ENCODE measurements at places on chromosomes 6 and 20.

GRCh38 chr20:4513720-4514119 lies 208.0 kb upstream of the PRND start:
- DNase-seq, result no peak

DNA sequence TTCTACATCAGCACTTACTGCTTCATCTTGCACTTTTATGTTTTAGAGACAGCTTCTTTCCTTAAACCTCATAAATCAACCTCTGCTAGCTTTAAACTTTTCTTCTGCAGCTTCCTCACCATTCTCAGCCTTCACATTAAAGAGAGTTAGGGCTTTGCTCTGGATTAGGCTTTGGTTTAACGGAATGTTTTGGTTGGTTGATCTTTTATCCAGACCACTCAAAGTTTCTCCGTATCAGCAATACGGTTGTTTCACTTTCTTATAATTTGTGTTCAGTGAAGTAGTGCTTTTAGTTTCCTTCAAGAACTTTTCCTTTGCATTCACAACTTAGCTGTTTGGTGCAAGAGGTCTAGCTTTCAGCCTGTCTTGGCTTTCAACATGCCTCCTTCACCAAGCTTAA lies 40.4 kb downstream of the DNAAF9 start:
- no peak for DNase-seq

GRCh38 chr6:35282472-35282871 lies 15.1 kb upstream of the DEF6 start:
- no peak for DNase-seq

DNA sequence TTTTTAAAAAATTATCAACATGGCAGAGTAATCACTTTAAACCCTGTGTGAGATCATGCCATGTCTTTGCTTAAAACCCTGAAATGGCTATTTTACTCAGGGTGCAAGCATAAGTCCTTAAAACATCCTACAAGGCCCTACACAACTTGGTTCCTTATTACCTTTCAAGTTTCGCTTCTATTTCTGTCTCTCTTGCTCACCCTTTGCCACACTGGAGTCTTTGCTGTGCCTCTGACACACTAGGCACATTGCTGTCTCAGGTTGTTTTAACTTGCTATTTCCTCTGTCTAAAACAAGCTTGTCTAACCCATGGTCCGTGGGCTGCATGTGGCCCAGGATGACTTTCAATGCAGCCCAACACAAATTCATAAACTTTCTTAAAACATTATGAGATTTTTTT lies 55.6 kb downstream of the KIAA0408 start:
- no peak for DNase-seq

GRCh38 chr6:66986940-66987339 lies 1279.9 kb upstream of the EYS start:
- DNase-seq, result no peak

DNA sequence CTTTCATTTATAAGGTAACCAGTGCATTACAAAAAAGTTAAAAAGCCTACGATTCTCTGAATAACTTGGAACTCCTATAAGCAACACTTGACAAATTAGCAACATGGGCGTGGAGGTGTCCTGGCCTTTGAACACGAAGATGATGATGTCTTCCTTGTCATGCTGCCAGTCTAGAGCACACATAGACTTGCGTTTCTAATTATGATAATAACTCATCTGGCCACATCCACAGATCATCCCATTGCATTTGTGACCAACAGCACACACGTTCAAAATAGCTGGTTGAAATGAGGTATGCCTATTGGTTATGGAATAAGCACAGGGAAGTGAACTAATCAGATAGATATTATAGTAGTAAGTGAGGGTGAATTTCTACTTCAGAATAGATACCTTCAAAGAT lies 608.9 kb downstream of the PRKN start:
- DNase-seq, result no peak

- DNase-seq, result no peak
Measured at GRCh38 chr6:151482290-151482689, 11.5 kb upstream of the CCDC170 start.

DNA sequence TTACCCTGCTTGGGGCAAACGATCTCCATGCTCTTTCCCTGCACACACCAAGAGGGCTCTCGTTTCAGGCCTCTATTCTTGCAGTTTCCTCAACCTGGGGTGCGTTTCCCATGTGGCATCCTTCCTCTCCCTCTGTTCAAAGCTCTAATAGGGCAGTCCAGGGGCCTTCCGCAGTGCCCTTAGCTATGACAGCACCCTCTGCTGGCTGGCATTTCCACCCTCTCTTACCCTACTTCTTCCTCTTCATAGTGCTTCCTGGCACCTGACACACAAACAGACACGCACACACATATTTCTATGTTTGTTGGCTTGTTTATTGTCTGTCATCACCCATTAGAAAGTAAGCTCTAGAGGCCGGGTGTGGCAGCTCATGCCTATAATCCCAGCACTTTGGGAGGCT lies 294.0 kb downstream of the CLIC5 start:
- DNase-seq, result no peak

- no peak for DNase-seq
Measured at GRCh38 chr20:9919271-9920014, 80.6 kb upstream of the PAK5 start.

- no peak for DNase-seq
Measured at GRCh38 chr6:170434117-170434820, 118.8 kb downstream of the PSMB1 start.

GRCh38 chr20:62118113-62119043 lies 3.9 kb upstream of the LSM14B start:
- DNase-seq, result no peak

DNA sequence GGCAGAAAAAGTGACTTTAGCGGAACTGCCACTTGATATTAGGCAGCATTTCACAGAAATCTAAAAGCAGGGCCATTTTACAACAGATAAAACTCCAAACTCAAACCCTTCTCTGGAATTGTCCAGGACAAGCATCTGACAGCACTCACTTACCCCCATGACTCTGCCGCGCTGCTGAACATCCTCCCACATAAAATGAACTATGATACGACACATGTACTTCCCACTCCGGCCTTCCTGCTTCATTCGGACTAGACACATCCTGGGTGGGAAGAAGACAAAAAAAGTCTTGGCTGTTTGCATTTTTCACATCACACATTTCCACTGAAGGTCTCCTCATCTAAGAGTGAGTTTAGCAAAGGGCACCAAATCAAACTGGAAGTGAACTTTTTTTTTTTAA lies 54.8 kb upstream of the FAM83C start:
- no peak for DNase-seq

DNA sequence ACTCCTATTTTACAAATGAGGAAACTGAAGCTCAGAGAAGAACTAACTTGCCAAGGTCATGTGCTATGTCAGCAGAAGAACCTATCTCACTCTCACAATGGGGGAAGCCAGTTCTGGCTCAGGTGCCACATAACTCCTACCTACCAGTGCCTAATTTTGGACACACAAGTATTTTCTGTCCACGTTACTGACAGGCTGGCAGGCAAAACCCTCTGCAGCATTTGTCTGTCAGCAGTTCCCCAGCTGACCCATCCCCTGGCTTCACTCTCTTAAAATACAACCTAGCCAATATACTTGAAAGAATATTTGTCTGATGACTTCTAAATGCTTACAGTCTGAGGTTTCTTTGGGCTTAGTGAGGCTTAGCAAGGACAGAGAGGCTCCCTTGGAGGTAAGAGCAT lies 15.5 kb downstream of the GSS start:
- no peak for DNase-seq

GRCh38 chr20:1804554-1804956 lies 90.7 kb upstream of the SIRPA start:
- DNase-seq, result no peak

Data from NCI-H1436 (cell line).